SHP77 (cell line): ENCODE measurements at places on chromosomes 3 and 15.

GRCh38 chr15:32819448-32819847, 101.6 kb downstream of the GREM1 start:
- no peak for DNase-seq

DNA sequence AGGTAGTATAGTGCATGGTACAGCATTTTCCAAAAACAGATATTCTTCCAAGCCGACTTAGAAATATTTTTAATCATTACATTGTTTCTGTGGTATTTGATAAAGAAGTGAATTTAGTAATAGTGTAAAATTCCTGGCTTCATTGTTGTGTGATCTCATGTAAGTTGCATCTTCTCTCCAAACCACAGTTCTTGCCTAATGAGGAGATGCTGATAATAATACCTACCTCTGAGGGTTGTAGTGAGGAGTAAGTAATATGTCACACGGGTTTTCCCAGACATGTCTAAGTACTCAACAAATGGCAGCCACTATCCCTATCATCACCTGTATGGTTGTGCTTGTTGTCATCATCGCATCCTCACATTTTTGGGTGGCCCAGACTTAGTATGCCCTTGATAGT, 167.3 kb downstream of the SLCO3A1 start:
- no peak for DNase-seq

- DNase-seq: no peak
These were observed 149.5 kb downstream of the GREM1 start for GRCh38 chr15:32867313-32867626.

- DNase-seq: no peak
These were observed 26.4 kb upstream of the HGD start for GRCh38 chr3:120708408-120708807.

- DNase-seq: peak; percentile 25
These were observed 15.1 kb downstream of the DUSP7 start for GRCh38 chr3:52041118-52041731.

DNA sequence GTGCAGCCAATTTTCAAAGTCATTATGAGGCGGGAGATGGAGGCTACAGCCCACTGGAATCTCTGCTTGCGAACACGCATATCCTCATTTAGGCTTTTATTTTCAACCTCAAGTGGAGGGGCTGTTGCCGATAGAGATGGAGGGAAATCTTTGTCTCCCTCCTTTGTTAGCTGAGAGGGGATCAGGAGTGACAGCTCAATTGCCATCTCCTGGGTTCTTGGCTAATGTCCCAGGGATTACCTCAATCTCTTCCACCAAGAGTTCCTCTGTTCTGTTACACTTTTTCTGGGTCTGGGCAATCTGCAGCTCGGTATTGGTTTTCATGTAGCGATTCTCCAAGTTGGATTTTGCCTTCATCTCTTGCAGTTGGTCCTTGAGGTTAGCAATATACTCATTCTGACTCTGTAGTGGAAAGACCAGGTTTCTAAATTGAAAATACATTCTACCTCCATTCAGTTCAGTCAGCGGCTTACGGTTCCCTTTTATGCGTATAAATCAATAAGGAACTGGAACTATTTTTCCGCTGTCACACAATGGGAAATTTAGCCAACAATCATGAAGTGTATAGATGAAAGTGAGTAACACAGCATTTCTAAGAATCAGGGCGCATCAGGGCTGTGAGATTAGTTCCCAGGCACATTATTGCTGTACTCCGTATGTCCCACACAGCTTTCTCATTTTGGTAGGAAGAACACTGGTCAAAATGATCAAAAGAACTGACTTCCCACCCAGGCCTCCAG, 36.2 kb upstream of the RPL35A start:
- no peak for DNase-seq

- no peak for DNase-seq
These were observed 183.2 kb downstream of the P3H2 start for GRCh38 chr3:189937302-189938127.

DNA sequence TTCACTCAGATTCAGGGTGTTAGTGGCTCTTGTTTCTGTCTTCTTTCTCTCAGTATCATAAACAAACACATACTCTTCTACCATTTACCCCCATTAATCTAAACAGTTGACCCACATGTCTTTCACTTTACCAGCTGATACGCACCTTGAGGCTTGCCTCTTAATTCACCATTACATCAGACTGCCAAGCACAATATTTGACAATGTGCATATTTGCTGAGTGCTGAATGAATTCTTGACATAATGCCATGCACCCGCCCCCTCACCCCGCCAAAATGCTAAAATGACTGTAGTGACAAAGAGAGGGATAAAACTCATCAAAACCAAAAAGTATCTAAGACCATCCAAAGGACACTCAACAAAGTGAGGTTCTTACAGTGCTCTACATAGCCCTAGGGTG, 57.4 kb downstream of the NGLY1 start:
- no peak for DNase-seq

DNA sequence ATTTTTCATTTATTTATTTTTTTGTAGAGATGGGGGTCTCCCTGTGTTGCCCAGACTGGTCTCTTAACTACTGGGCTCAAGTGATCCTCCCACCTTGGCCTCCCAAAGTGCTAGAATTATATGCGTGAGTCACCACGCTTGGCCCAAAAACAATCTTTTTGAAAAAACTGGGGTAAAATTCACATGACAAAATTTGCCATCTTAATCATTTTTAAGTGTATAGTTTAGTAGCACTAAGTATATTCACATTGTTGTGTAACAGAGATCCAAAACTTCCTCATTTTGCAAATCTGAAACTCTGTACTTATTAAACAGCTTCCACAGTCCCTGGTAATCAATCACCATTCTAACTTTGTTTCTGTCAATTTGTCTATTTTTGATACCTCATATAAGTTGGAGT, 5.2 kb downstream of the SNX1 start:
- DNase-seq: no peak

DNA sequence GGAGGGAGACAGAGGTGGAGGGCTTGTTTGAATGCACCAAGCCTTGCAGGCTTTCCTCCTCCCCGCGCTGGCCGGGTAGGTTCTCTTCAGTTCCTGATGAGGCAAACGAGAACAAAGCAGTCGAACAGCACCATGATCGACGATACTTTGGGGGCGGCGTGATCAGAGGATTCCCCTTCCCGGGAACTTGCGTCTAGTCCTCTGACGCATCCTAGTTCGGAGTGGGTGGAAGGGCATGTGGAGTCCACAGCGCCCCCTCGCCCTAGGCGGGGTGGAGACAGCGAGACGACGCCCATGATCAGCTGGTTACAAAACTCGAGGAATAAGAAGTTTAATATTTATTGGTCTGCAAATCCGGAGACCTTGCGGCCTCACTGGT, 452 bp upstream of the SV2B start:
- DNase-seq: peak; percentile 76

DNA sequence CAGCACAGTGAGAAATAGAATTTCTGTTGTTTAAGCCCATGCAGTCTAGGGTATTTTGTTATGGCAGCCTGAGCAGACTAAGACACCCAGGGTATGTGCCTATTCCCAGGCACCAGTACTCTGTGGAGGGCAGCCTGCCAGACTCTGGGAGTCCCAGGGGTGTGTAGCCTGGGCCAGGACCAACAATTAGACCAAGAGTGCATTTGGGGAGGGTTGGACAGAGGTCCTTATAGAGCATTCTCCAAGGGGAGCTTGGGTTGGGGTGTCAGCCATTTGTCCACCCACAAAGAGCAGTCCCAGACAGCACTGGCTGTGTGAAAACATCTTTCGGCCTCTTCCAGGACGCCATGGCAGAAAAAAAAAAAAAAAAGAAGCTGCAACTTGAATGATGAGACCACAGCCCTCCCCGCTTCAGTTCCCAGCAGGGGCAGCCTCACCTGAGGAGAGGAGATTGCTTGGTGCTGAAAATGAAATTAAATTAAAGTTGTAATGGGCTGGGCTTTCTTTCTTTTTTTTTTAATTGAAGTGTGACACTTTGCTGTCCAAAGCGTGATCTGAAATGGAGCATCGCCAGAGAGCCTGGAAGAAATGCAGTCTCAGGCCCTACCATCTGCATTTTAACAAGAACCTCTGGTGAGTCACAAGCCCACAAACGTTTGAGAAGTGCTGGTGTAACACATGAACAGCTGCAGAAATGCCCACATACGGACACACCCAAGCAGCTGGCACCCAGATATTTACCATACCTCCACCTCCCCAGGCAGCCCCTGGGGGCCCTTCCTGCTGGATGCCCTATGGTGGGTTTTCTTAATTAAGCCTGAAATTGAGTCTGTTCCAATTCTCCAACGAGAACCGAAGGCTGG, 21.3 kb upstream of the CAV3 start:
- peak; percentile 45 for DNase-seq

GRCh38 chr15:40320931-40321371, 2.5 kb upstream of the INAFM2 start:
- DNase-seq: peak; percentile 68

DNA sequence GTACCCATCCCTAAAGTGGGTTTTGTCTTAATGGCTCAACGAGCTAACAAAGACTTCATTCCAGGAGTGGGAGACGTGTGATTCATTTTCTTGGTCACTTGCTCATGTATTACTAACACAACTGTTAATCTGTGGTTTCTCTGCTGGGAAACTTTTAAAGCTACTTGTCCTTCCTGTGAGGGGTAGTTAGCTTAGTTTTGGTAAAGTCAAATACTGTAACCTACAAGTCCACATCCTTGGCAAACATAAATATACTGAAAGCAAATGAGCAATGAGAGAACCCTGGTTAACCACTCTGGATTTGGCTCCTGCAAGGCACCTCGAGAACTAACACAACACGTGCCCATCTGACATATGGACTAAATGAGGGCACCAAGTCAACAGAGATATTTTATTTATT, 19.9 kb downstream of the NOX5 start:
- DNase-seq: no peak

DNA sequence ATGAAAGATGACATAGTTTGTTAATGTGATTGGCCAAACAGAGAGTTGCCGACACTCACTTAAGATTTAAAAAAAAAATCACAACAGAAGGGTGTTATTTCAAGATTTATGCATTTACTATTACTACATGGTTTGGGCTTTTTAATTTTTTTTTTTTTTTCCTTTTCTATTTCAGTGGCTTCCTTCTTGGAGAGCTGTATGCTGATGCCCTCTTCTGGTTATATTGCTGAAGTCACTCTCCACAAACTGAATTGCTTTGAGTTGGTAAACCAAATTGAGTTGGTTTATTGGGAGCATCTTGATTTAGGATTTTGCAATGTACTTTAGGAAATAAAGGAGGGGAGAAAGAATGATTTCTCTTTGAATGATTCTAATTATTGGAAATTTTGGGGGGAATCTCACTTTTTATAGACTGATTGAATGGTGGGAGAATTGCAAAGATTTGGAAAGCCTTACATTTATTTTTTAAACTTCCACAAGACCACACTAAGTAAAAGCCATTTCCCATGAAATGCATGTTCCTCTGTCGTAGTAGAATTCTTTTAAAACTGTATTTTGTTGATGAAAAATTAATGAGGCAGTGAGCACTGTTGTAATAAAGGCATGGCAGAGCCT, 186.6 kb upstream of the FEZF2 start:
- no peak for DNase-seq

DNA sequence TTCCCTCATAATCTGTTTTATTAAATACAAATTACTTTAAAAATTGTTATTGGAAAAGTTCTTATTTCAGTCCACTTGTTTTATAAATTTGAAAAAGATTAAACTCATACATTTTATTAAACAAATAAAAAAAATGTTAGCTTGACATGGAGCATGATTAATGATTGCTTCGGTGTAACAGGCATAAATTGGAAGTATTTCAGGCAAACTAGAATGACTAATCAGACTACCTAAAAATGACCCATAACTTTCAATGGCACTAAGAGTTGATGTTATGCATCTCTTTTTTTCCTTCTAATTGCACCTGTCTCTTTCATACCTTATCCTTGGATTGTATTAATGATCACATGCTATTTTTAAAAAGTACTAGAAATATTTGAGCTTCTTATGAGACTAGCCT, 343.3 kb downstream of the ZNF385D start:
- DNase-seq: no peak

DNA sequence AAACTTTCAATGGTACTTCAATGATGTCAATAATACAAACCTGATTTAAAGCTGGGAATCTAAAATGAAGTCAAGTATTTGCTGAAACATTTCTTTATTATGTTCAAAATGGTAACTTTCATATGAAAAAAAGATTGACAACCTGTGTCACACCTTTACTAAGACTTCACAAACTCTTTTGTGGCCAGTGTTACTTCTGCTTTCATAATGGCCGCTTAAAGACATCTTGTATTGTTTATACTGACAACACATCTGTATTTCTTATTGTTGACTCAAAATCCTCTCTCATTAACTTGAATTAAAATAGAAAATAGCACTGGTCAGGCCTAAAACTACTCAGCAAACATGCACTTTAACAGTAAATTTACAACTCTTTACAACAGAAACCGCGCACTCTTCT, 312.3 kb upstream of the CNTN6 start:
- no peak for DNase-seq

- DNase-seq: no peak
These were observed 34.0 kb upstream of the TNFAIP8L3 start for GRCh38 chr15:51128701-51129100.

DNA sequence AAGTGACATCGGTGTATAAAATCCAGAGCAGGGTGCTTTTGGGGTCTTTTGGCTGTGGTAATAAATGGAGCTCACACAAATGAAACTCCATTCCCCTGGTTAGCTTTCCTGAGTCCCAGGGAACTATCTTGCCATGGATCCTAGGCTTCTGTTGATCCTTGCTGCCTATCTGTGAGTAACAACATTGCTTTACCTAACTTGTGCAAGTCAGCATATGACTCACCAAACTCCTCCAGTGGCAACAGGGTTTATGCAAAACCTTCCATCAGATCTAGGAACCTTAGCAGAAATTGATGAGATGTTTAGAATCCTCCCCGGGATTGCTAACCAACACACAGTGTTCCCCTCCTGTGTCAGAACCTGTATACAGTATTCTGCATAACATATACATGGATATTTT, 105.4 kb downstream of the SCAPER start:
- DNase-seq: no peak

- no peak for DNase-seq
These were observed 483 bp downstream of the EHD4 start for GRCh38 chr15:41971895-41972252.

DNA sequence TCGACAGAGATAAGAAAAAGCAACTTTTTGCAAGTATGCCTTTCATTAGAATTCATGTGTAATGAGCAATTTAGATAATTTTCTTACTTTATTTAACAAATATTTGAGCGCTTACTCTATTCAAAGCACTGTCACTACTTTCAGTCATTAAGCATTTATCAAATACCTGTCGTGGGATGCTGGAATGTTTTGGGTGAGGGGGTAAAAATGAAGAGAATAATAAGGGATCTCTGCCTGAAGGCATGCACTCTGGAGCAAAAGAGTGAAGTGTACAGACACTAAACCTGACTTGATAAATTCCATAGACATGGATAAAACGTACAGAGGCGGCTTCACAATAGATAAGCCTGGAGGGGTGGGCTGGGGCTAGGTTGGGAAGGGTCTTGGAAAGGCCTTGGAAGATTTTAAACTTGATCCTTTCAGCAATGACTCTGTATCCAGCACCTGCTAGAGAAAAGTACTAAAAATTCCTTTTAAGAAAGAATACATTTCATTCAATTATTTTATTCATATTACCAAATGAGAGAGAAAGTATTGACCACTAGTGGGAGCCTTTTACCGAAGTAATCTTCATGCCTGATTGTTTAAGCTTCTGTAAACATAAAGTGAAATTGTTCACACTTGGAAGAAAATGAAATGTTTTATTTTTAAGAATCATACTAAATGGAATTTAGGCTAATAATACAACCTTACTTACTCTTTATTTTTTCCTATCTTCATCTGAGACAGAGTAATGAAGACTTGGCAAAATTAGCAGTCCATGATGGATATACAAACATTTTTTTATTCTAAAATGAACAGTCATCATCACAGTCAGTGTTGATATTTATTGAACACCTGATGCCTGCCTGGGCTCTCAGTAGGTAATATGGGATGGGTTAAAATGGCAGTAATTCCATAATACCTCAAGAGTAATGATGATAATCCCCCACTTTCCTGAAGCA, 113.2 kb downstream of the PPP2R3A start:
- DNase-seq: peak; percentile 6
